Thoracic aorta (tissue), 2 donors: ENCODE measurements at places on chromosomes 2 and 18. TPM values are rescaled to one million over a fixed set of nuclear protein-coding genes. Genes with fewer than 3 reads are reported as not detected.

Gene SLC16A14
- total RNA-seq, result 3.0 TPM

Gene PARD6G
- 3.0 TPM for total RNA-seq

Gene DTYMK
- 6.4 TPM for total RNA-seq

Gene CTAGE1
- total RNA-seq, result not detected

Gene HOXD3
- 1.2 TPM for total RNA-seq

Gene PLCD4
- total RNA-seq, result 8.3 TPM

Gene ST8SIA3
- total RNA-seq, result not detected

Gene COL4A4
- 34.0 TPM for total RNA-seq

Gene PID1
- total RNA-seq, result 66.2 TPM

Gene PIK3C3
- 51.2 TPM for total RNA-seq

Gene RASGRP3
- 16.2 TPM for total RNA-seq

Gene CRYGC
- total RNA-seq, result not detected

Gene TMEM200C
- total RNA-seq, result not detected

Gene CCDC148
- not detected for total RNA-seq

Gene FBXO41
- total RNA-seq, result 6.1 TPM

Gene RNPEPL1
- total RNA-seq, result 71.1 TPM

Gene ONECUT2
- total RNA-seq, result not detected

Gene CDH19
- total RNA-seq, result 8.9 TPM

Gene DPP10
- total RNA-seq, result not detected

Gene CPO
- not detected for total RNA-seq

Gene PFN4
- not detected for total RNA-seq

Gene BCL2
- total RNA-seq, result 29.3 TPM

Gene C2orf15
- total RNA-seq, result not detected

Gene GBX2
- not detected for total RNA-seq

Gene BOLL
- total RNA-seq, result not detected

Gene CENPA
- total RNA-seq, result not detected

Gene LCT
- total RNA-seq, result 0.28 TPM

Gene SPOPL
- total RNA-seq, result 46.3 TPM

Gene RGPD3
- 0.27 TPM for total RNA-seq

Gene LINC00305
- not detected for total RNA-seq

Gene IL1RL1
- 22.2 TPM for total RNA-seq
